Effector memory CD4-positive, alpha-beta T cell (primary cell): ENCODE measurements at places on chromosomes 1 and 21.

DNA sequence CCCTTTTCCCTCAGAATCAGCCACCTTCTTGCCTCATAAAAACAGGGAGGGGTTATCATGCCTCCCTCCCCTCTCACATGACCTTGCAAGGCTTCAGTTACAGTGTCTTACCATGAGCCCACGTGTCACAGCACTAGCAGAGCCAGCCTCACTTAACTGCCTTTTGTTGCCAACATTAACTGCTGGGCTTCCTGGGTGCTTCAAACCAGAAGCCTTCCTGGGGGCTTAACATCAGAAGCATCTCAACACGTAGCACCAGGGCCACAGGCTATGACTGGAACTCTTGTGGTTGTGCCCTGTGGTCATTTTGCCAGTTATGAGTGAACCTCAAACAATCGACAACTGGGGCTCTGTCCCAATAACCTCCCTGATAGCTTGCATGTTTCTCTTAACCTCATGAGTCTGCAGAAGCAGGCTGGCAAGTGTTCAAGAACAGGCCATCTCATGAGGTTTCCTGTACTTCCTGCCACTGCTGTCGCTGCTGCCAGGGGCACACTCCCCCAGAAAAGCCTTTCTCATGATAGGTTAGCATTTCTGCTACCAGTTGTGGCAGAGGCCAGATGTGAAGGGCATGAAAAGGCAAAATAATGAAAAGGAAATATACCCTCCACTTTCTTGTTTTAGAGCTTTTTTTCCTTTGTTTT, 132.2 kb downstream of the GLUL start:
- DNase-seq = peak; percentile 33

GRCh38 chr1:156006666-156007376, 13.9 kb downstream of the SSR2 start:
- DNase-seq = no peak

DNA sequence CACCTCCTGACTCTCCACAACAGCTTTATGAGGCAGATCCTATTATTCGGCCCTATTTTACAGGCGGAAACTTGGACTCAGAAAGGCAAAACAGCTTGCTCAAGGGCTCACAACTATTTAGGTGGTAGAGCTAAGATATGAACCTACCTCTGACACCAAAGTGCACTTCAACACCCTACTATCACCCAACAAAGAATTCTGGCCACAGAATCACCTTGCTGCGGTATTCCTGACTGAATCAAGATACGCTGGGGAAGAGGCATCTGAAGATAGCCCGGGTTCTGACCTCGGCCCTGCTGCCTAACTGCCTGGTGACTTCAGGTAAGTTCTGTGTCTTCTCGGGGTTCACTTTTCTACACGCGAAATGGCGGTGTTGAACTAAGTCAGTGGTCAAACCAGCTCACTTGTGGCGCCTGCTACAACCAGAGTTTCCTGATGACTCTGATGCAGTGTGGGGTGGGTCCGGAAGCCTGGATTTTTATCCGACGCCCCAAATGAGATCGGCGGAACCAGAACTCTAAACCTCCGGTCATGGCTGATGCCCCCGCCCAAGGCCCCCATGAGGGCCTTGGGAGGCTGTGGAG, 608 bp downstream of the PEF1 start:
- no peak for DNase-seq

DNA sequence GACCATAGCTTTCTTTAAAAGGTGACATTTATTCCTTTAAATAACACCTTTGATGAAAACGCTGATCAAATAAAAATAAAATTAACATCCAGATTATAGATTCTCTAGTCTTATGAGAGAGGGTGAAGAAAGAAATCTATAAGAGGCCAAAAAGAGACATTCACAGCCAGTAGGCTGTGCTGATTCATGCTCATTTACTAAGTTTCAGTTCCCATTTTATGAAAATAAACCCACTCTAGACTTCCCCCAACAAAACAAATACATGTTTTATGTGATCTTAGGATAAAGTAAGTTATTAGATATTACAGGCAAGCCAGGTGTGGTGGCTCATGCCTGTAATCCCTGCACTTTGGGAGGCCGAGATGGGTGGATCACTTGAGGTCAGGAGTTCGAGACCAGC, 21.1 kb downstream of the ESRRG start:
- no peak for DNase-seq

GRCh38 chr1:227928811-227929375, 18.8 kb downstream of the WNT9A start:
- no peak for DNase-seq

DNA sequence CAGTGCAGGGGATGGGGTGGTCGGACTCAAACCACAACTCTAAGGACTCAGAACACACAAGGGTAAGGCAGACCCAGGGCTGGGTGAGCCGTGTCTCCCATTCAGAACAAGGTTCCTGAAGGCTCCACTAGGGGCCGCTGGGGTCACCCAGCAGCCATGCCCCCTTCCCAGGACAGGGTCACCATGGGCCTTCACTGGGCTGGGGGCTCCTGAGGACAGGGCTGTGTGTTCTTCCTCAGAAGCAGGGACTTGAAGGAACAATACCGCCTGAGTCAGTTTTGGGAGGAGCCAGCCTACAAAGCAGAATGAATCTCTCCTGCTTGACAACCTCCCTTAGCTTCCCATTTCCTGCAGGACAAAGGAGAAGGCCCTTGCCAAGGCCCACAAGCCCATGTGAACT, 15.4 kb downstream of the RIMS3 start:
- no peak for DNase-seq

- DNase-seq = no peak
Measured at GRCh38 chr1:239954836-239955235, 136.8 kb upstream of the FMN2 start.

DNA sequence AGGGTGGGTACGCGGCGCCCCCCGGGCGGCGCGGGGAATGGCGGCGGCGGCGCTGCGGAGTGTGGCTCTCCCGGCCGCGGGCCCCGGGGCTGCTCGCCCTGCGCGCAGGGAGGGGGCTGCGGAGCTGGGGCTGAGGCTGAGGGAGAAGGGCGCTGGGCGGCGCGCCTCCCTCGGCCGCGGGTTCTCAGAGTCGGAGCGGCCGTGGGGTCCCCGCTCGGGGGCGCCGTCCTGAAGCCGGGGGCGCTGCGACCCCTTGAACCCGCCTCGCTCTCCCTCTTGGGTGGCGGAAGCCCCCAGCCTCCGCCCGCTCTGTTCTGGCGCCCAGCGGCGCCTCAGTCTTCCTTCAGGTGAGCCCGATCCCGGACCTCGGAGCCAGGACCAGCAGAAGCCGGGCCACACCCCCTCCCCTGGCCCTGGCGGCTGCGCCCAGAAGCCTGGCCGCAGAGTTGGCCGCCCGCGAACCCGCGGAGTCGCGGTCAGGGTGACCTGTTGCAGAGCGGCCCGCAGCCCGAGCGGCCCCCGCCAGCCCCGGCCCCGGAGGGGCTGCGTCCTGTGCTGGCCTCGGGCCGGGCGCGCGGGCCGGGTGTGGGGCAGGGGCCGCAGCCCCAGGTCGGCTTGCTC, 532 bp downstream of the RALGPS2 start:
- DNase-seq = no peak

DNA sequence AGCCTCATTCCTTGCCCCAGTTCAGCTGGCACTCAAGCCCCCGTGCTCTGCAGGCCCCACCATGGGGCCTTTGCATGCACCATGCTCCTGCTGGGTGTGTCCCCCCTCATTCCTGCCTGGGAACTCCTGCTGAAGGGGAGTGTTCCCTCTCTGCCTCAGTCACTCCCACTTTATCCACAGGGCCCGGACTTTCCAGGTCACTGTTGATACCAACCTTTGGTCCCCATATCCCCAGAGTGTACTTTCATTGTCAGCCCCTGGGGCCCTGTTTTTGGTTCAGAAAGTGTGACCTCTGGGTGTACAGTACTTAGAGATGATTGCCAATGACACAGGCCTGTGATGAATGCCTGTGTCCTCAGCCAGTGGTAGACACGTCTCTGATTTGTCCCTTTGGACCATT, 2.9 kb downstream of the TTC22 start:
- DNase-seq = no peak

DNA sequence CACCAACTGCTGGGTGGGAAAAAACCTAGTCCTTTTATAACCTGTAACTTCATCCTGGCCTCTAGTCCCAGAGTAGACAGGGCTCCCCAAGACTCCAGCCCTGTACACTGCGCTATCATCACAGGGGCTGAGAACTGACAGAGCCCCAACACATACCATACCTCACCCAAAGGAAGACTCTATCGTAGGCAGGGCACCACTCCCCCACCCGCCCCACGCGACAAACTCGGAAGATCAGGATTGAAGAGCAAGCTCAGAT, 15.8 kb downstream of the INPP5B start:
- DNase-seq = no peak

- DNase-seq = no peak
Measured at GRCh38 chr1:224591326-224591725, 24.8 kb upstream of the CNIH3 start.

DNA sequence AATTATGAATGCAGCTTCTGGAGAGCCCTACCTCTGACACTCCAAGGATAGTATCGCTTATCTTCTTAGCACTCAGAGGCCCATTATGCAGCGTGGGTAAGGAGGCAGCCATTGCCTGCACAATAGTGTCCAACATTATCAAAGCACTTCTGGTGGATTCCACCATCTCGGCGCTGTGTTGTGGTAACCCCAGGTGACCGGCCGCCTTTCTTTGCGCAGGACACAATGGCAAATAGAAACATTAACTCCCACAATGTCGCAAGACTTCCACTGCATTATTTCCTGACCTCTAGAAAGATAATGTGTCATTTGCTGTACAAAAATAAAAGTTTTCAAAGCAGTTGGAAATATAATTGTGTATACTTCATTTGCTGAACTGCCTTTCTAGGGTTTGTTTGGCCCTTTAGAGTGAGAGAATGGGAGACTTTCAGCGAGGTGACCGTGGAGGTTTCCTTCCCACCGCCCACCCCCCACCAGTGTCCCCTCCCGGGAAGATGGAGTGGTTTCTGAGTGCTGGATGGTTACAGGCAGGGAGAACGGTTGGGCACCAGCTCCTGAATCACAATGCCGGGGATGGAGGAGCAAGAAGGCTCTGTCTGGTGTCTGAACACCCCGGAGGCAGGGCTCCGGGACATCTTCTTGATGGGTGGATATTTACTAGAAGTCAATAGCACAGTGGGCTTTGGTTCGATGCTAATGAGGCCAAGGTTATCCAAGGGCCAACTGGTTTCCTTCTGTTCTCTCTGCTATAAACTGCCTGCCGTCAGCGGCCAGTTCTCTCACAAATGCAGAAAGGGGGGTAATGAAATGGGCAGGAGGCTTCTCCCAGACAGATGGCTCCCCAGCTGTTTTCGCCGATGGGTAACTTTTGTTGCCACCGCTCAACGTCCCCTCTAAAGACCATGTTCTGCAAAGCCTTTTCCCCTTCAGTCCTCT, 215.4 kb upstream of the PROX1 start:
- no peak for DNase-seq

- no peak for DNase-seq
Measured at GRCh38 chr1:5110508-5110907, 456.1 kb downstream of the AJAP1 start.

- no peak for DNase-seq
Measured at GRCh38 chr1:45013551-45014209, 1.6 kb downstream of the UROD start.

- no peak for DNase-seq
Measured at GRCh38 chr21:44820851-44821250, 3.0 kb upstream of the SUMO3 start.
